Occipital lobe (tissue), 3 donors: ENCODE measurements at places on chromosomes 3 and 15.

GRCh38 chr15:25534293-25534692 lies 95.5 kb upstream of the UBE3A start:
- DNase-seq = no peak

- no peak for DNase-seq
These were observed 70.5 kb upstream of the SAMMSON start for GRCh38 chr3:69929019-69929418.

DNA sequence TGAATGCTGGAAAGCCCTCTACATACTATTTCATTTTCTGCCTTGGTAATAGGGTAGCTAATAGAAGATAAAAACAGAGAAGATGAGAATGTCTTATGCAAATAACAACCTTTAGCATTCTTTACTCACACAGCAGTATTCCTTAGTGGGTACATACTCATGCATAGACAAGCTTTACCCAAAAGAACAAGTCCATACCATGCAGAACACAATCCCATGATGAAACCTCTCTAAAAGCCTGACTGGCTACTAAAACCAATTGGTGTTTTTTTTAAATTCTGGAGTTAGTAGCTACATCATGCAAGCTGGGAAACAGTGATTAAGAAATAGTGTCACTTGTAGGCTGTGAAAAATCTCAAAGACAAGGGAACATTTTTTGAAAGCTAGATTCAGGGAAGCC lies 104.8 kb downstream of the DHX30 start:
- no peak for DNase-seq

DNA sequence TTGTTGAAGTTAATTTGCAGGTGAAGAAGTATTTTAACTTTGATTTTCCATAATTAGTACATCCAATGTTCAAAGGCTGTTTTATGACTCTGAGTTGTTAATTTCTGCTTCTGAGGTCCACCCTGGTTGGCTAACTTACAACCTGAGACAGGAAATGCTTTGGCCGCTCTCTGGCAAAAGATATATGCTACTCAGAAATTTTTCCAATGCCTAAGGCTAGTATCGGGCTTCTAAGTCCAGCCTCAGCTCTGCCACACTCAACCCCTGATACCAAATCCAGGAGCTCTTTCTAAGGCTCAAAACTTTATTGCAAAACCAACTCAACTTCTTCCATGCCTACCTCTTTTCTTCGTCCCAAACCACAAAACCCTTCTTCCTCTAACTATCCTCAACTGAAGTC lies 192.9 kb downstream of the NEK10 start:
- DNase-seq = no peak

DNA sequence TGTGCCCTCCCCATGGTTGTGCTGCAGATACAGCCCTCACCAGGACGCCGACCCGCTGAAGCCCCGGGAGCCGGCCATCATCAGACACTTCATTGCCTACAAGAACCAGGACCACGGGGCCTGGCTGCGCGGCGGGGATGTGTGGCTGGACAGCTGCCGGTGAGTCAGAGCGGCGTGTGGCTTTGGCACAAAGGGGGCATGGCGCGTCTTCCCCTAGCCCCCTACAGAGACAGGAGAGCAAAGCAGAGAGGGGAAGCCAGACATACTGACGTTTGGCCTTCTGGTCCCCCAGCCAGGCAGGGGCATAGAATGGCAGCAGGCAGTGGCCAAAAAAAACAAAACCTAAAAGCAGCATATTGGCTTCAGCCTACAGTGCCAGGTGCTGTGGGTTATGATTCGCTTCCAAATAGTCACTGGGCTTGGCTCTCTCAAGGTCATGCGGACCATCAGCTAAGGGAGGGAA lies 64.0 kb downstream of the MESD start:
- DNase-seq = no peak

GRCh38 chr3:46406788-46407611 lies at the start of the genes CCR5AS and CCRL2:
CCR5AS (minus strand) TSS chr3:46407066.
CCRL2 (plus strand) TSS chr3:46407259; CDS start chr3:46408080, 821 bp downstream.
- DNase-seq = no peak
